ENCODE measurements at places on chromosomes 4 and X.
A peak's percentile ranks its signal among the peaks of the same experiment; 100 is the strongest.

- no peak for DNase-seq
Measured at GRCh38 chrX:44152852-44153251, 179.7 kb upstream of the NDP start.

- no peak for DNase-seq
Measured at GRCh38 chr4:96260064-96260682, 420.3 kb downstream of the PDHA2 start.

- DNase-seq = no peak
Measured at GRCh38 chr4:159508917-159509500, 406.1 kb downstream of the RAPGEF2 start.

DNA sequence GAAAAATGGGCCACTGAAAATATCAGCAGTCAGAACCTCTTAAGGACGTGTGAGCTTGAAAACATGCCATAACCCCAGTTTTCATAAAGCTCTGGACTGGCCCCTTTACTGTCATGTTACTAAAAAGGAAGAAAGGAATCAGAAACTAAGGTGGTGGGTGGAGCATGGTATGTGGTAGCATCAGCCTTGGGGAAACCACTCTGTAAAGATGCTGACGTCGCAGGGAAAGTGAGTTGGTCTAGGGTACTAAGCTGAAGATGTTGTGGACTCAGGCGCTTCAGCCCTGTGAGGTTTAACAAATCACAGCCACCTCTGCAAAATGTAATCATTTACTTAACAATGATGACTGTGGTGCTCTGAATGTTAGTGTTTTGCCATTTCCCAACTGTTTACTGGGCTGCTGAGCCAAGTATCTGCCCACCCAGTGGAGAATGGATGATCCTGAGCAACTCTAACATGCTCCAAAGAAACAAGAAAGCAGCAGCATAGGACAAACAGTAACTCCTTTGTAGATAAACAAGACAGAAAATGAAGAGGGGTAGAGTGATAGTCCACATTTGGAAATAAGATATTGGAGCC lies 33.4 kb downstream of the C4orf54 start:
- no peak for DNase-seq

DNA sequence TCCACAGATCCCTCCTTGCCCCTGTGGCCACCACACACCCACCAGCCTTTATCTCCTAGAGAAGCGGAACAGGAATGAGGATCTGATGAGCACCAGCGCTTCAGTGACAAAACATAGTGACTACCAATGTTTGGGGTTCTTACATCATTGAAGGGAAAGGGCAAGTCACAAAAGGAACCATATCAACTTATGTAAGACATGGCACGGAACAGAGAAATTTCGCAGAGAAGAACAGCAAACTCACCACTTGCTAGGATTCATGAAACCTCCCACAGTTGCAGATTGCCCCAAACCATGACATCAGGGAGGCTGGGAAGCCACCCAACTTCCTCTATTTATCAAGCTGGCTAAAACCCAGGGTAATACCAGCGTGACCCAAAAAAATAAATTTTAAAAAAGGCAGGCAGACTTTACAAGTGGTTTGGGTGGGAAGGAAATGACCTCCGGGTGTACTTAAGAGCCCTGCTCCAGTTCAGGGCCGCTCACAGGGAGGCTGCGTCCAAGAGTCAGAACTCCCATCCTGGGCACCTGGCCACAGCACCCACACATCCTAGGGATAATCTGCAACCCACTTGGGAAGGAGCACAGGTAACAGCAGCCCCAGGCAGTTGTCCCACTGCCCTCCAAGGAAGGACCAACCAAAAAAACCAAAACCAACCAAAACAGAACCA lies 36.0 kb downstream of the ADGRG2 start:
- DNase-seq = no peak

- DNase-seq = no peak
Measured at GRCh38 chr4:153824501-153824900, 35.6 kb upstream of the SFRP2 start.

- no peak for DNase-seq
Measured at GRCh38 chr4:61783050-61783449, 582.9 kb downstream of the ADGRL3 start.

DNA sequence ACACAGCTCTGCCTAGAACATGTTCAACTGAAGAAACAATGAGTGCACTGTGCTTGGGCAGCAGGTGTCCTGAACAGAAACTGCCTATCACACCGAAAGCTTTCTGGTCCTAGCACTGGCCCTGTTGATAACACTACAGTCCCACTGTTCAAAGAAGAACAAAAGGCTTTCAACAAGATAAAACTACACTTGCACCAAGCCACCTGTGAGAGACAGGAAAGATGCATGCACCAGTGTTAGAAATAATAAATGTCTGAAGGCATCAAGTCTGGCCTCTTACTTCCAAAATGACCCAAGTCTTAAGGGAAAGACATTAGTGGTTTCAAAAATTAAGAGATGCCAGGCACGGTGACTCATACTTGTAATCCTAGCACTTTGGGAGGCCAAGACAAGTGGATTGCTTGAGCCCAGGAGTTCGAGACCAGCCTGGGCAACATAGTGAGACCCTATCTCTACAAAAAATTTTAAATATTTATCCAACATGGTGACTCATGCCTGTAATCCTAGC lies 68.7 kb downstream of the APBB2 start:
- no peak for DNase-seq

DNA sequence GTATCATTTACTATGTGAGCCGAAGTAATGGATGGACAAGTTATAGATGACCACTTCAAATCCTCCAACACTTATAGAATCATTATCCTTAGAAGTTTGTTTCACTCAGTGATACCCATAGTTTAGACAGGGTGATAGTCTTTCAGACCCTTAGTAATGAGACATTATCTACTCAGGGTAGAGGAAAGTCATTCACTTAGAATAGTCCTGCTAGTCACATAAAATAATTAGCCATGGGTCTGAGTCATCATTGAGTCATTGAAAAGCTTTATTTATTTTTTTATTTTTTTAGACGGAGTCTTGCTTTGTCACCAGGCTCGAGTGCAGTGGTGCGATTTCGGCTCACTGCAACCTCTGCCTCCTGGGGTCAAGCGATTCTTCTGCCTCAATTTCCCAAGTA lies 321.7 kb upstream of the FSTL5 start:
- DNase-seq = no peak

DNA sequence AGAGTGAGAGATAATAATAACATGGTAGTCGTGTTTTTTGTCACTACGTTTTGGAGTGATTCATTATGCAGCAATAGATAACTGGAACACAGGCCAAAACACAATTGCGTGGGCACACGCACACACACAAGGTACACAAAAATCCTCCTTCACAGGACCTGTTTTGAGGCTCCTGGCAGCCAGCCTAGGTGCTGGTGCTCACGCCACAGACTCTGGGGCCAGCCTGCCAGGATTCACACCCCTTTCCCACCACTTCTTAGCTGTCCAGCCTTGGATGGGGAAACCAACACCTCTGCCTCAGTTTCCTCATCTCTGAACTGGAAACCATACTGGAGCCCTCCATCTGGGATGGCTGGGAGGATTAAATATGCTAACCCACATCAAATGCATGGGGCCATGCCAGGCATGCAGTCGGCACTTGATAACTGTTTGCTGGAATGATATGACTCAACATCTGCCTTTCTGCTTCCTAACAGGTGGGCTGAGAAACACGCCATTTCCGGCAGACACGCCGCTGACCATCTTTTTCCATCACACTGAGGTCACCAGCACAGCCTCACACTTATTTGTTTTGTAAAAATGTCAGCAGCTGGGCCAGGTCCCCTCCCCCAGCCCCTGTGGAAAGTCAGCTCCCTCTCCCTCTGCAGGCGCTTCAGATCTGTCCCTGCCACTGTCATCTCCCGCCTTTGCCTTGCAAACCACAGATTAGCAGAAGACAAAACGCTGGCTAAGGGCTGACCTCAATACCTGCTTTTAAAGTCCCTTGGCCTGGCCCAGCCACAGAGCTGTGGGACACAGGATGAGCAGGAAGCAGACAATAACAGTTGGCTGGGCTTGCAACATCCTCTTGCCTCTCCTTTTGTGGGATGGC lies 237.5 kb downstream of the BCOR start:
- no peak for DNase-seq

GRCh38 chr4:83922402-83922801 lies 386.5 kb downstream of the GPAT3 start:
- no peak for DNase-seq

- DNase-seq = no peak
Measured at GRCh38 chrX:1657367-1658070, 42.7 kb downstream of the ASMT start.

DNA sequence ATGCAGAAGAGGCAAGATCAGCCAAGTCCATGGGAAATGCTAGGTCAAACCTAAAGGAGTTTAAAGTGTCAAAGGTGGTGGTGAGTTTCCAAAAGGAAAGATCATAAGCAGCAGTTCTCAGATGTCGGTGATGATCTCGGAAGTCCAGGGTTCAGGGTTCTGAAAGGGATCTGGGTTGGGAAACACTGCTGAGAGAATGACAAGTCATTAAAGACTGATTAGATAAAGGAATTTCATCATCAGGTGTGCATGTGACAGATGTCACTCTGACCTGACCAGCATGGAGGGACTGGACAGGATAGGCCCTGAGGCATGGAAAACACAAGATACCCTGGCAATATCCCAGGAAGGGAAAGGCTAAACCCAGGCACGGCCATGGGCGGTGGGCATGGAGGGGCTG lies 195.7 kb upstream of the TBL1X start:
- no peak for DNase-seq

GRCh38 chrX:49042581-49043219 lies 457 bp downstream of the TFE3 start:
- no peak for DNase-seq

DNA sequence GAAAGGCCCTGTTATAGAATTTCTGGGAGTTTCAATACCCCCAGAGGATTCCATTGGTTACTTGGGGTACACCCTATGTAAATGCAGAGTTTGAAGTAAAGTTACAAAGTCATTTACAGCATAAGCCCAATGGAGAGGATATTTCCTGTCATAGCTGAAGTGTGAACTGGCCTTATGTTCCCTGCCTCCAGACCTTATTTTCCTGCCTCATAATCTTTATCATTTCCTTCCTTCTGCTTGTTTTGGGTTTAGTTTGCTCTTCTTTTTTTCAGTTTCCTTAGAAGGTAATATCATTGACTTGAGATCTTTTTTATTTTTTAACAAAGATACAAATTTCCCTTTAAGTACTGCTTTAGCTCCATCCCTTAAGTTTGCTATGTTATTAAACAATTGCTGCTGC lies 85.4 kb downstream of the PPEF1 start:
- DNase-seq = no peak

- no peak for DNase-seq
Measured at GRCh38 chr4:178174756-178175155, 732.5 kb upstream of the AGA start.

DNA sequence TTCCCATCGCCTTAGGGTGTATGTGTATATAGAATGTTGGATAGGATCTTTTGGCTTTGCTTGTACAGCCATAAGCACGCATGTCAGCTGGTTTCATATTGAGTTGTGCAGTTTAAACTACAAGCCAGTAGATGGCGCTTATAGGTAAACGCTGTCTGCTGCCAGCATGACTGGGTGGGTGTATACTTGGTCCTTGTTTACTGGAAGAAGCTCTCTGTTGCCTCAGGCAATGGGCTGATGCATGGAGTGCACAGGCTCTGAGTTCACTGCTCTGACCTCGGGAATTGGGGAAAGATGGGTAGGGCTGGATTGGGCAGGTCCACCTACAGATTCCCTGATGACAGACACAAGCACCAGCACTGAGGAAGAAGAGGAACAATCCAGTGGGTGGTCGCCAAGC lies 831.5 kb downstream of the STIM2 start:
- peak; percentile 32 for DNase-seq

GRCh38 chr4:99529228-99529627 lies 18.4 kb downstream of the C4orf17 start:
- no peak for DNase-seq

DNA sequence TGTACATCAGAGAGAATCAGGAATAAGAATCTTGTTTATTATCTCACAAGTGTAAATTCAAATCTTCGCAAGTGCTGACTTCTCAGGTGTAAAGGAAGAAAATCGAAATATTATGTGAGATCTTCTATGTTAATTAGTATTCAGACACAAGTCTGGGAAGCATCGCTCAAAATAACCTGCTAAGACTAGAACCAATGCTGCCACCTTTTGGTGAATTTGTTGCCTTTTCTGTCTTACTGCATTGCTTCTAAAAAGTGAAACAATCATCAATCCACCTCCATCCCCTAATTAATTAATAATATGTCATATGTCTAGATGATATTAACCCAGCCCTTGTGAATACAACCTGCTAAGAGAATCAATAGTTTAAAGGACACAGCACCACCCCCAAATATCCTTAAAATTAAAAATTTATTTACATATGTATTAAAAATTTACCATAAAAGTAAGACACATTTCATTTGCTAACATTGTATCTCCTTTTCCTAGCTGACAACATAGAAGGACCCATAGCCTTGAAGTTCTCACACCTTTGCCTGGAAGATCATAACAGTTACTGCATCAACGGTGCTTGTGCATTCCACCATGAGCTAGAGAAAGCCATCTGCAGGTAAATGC lies 3.5 kb downstream of the EPGN start:
- DNase-seq = peak; percentile 37

DNA sequence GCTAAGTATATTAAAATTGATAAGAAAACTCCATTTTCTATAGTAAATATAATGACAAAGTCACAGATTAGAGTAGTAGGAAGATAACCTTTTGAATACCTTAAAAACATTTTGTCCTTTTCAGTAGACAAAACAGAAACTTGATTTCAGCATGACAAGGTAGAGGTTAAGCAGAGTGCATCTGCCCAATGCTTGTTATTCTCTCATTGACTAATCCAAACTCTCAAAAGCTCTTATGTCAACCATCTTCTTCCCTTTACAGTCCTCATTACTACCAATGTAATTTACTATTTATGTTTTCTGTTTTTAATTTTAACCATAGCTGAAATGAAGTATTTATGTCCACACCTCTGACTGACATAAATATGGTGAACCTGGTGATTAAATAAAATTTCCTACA lies 11.1 kb downstream of the NIPAL1 start:
- DNase-seq = no peak

DNA sequence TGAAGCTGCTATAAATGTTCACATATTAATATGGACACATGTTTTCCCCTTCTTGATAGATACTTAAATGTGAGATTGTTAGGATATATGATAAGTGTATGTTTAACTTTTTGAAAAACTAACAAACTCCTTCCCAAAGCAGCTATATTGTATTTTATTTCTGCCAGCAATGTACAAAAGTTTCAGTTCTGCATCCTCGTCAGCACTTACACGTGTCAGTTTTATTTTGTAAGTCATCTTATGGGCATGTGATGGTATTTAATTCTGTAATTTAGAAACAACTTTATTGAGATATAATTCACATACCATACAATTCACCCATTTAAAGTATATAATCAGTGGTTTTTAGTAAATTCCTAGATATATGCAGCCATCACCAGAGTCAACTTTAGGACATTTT lies 31.6 kb downstream of the RAPGEF2 start:
- DNase-seq = no peak

DNA sequence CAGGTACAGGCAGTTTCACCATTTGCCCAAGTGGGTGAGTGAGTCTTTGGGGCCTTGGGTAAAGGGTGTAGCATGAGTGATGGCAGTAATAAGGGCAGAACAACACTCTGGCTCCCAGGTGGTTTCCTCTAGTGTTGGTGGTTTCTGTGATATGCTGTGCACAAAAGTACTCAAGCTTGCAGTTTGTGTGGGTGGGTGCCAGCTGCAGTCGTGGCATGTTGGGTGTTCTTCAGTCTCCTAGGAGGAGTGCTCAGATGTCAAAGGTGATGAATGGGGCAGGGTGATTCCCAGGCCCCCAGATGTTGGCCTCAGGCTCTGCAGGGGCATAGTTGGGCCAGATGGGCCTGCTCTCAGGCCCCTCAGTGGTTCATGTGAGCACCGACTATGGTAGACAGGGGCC lies 166.1 kb upstream of the KLF8 start:
- DNase-seq = no peak
